ENCODE measurements at places on chromosomes 12 and 14. TPM values are rescaled to one million over a fixed set of nuclear protein-coding genes. Genes with fewer than 3 reads are reported as not detected.

SVOP gene
- total RNA-seq, result not detected

P2RX2 gene
- total RNA-seq, result not detected

ACAD10 gene
- total RNA-seq, result 15.8 TPM

GLIPR1L1 gene
- not detected for total RNA-seq

C14orf180 gene
- total RNA-seq, result not detected

PPP1R36 gene
- 1.1 TPM for total RNA-seq

BDKRB1 gene
- total RNA-seq, result 33.1 TPM

TMEM132D gene
- total RNA-seq, result not detected

TAC3 gene
- not detected for total RNA-seq

MGP gene
- total RNA-seq, result 8.0 TPM

MPHOSPH9 gene
- 28.5 TPM for total RNA-seq

Data from smooth muscle cell of bladder (primary cell).